ENCODE measurements at places on chromosomes 2 and 18. TPM values are rescaled to one million over a fixed set of nuclear protein-coding genes. Genes with fewer than 3 reads are reported as not detected.

MSH2 gene
- total RNA-seq, result 5.8 TPM

LRRTM1 gene
- total RNA-seq, result not detected

SCG2 gene
- total RNA-seq, result not detected

TNFAIP6 gene
- 1.1 TPM for total RNA-seq

NYAP2 gene
- not detected for total RNA-seq

TDRD15 gene
- total RNA-seq, result not detected

NEU2 gene
- not detected for total RNA-seq

CYP27A1 gene
- 138 TPM for total RNA-seq

TMEM200C gene
- total RNA-seq, result 0.13 TPM

SCN7A gene
- 2.8 TPM for total RNA-seq

PPP1R7 gene
- total RNA-seq, result 27.6 TPM

RNU2-63P gene
- total RNA-seq, result not detected

MYCN gene
- 2.8 TPM for total RNA-seq

ACVR1C gene
- total RNA-seq, result 5.0 TPM

DNA sequence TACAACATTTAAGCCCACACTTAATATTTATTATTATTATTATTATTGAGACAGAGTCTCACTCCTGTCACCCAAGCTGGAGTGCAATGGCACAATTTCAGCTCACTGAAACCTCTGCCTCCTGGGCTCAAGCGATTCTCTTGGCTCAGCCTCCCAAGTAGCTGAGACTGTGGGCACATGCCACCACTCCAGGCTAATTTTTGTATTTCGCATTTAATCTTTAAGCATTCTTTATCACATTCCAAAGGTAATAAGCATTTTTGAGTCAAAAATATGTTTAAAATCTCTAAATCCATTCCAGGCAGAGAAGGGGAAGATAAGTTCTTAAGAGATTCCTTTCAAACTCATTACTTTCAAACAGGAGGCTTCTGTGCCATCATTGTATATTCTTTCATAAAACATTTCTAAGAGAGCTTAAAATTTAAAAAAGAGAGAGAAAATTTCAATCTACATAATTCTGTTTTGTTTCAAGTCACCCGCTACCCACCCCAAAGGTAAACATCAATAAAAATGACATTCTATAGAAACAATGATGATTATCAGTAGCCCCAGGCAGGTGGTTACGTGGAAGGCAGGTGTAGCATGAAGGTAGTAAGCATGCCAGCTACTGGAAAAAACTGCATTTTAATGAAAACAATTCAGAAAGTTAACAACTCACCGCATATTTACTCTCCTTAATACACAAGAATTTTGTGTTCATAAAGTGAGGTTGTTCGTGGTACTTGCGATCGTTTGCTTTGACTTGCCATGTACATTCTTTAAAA, 84.4 kb upstream of the NARS1 start:
- H3K27me3 ChIP-seq, result no peaks in the 10 kb centered on the region
- no peak overlapping the region for H3K27ac ChIP-seq
- H3K4me3 ChIP-seq, result no peak overlapping the region
- DNase-seq, result no peak

GRCh38 chr2:55141572-55142413, 90.3 kb downstream of the CLHC1 start:
- no peak for DNase-seq
- no peaks in the 10 kb centered on the region for H3K27me3 ChIP-seq
- H3K4me3 ChIP-seq, result no peak overlapping the region
- H3K27ac ChIP-seq, result no peak overlapping the region
- H3K36me3 ChIP-seq, result no peaks in the 10 kb centered on the region

DNA sequence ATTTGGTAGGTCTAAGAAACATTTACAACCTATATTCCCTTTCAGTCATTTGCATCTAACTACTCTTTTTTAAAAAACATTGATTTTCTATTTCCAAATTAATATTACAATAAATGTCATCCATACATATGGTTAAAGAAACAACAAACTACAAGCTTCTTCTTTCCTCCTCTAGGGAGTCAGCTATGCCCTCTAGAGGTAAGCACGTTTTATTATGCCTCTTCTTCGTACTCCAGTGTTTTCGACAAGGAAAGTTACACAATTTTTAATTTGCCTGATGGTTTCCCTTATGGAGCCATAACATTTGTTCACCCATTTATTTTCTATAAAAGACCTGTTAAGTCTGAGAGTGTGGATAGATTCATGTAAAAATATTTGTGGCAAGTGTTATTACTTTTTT, 183.4 kb upstream of the CDH7 start:
- no peaks in the 10 kb centered on the region for H3K4me1 ChIP-seq
- H3K4me3 ChIP-seq, result no peak overlapping the region
- H3K36me3 ChIP-seq, result no peaks in the 10 kb centered on the region
- no peak overlapping the region for H3K27ac ChIP-seq
- no peak for DNase-seq

GRCh38 chr2:25194576-25195122, 26.3 kb upstream of the POMC start:
- no peak overlapping the region for H3K4me3 ChIP-seq
- no peak for DNase-seq
- no peaks in the 10 kb centered on the region for H3K4me1 ChIP-seq
- no peak overlapping the region for H3K27ac ChIP-seq

- DNase-seq, result no peak
- H3K36me3 ChIP-seq, result no peaks in the 10 kb centered on the region
- H3K4me3 ChIP-seq, result no peak overlapping the region
Observed at GRCh38 chr2:96397756-96398530, 62.4 kb downstream of the NCAPH start.

DNA sequence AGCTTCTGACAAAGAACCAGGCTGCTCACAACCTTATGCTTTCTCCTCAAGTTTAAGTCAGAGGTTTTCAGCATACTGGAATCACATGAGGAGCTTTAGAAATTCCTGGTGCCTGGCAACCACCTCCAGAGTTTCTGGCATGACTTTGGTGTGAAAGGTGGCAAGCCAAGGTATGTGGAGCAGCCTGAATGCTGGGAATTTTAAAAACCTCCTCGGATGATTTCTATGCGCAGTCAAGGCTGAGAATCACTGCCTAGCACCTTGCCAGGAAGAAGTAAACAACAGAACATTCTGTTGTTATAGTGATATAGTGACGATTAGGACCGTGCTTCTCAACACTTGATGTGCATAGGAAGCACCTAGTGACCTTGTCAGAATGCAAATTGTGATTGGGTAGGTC, 11.7 kb downstream of the CCBE1 start:
- H3K27ac ChIP-seq, result peak overlapping the region; percentile 42
- no peak for DNase-seq
- H3K27me3 ChIP-seq, result no peaks in the 10 kb centered on the region
- H3K4me3 ChIP-seq, result no peak overlapping the region

GRCh38 chr2:111184725-111185310, 64.1 kb downstream of the BCL2L11 start:
- no peaks in the 10 kb centered on the region for H3K27me3 ChIP-seq
- peak overlapping the region; percentile 67 for H3K27ac ChIP-seq
- no peaks in the 10 kb centered on the region for H3K36me3 ChIP-seq
- peaks cover 7% of the 10 kb centered on the region for H3K4me1 ChIP-seq
- no peak for DNase-seq
- no peak overlapping the region for H3K4me3 ChIP-seq

- no peaks in the 10 kb centered on the region for H3K4me1 ChIP-seq
- no peak overlapping the region for H3K27ac ChIP-seq
- no peak overlapping the region for H3K4me3 ChIP-seq
- no peaks in the 10 kb centered on the region for H3K27me3 ChIP-seq
Observed at GRCh38 chr2:217776631-217777030, 226.2 kb downstream of the TNS1 start.

DNA sequence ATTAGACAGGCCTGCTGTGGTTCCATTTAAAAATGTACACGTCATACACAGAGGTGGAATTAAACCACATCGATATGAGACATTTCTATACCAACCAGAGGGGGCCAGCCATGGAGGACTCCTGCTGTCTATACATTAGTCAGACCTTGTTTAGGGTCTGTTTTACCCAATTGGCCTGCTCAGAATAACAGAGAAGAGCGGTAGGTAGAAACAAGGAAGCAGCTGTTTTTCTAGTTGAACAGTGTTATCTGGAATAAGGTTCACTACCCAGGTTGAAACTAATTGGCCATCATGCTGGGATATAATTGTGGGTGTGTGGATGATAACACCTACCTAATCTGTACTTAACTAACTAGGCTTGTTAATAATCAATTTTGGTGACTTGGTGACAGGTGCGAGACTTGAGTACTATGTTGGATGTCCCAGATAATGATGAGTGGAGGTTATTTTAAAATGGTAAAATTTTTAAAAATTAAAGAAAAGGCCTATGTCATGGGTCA, 47.5 kb downstream of the RHBDD1 start:
- H3K36me3 ChIP-seq, result no peaks in the 10 kb centered on the region
- no peaks in the 10 kb centered on the region for H3K4me1 ChIP-seq
- DNase-seq, result no peak

DNA sequence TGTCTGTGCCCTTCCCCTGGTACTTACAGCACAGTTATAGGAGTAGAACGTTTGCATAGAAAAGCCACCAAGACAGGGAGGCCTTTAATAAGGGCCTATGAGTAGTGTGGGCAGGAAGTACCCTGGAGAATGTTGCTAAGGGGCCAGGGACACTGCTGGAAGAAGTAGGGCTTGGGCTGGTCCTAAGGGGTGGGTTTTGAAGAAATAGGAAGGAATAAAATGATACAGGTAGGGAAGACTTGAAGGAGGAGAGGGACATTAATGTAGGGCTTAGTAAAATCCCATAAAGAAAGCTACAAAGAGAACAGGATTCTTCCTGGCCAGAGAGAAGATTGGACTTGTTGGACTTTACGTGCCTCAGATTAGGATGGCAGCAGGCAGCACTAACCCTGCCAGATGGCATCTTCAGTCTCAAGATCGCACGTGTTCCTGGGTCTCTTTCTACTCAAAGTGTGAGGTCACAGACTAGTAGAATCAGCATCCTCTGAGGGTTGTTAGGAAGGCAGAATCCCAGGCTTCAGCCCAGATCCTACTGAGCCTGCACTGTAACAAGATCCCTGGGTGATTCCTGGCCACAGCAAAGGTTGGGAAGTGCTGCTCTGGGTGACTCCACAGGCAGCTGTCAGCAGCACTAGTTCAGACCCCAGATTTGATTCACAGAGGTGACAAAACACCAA, 39.2 kb downstream of the EPAS1 start:
- H3K27me3 ChIP-seq, result no peaks in the 10 kb centered on the region
- H3K36me3 ChIP-seq, result no peaks in the 10 kb centered on the region
- H3K4me1 ChIP-seq, result peaks cover 70% of the 10 kb centered on the region
- no peak for DNase-seq
- no peak overlapping the region for H3K4me3 ChIP-seq

GRCh38 chr2:189024901-189025618, 50.9 kb downstream of the COL3A1 start:
- H3K27me3 ChIP-seq, result no peaks in the 10 kb centered on the region
- no peaks in the 10 kb centered on the region for H3K4me1 ChIP-seq
- H3K27ac ChIP-seq, result no peak overlapping the region
- H3K4me3 ChIP-seq, result no peak overlapping the region
- H3K36me3 ChIP-seq, result no peaks in the 10 kb centered on the region
- no peak for DNase-seq

DNA sequence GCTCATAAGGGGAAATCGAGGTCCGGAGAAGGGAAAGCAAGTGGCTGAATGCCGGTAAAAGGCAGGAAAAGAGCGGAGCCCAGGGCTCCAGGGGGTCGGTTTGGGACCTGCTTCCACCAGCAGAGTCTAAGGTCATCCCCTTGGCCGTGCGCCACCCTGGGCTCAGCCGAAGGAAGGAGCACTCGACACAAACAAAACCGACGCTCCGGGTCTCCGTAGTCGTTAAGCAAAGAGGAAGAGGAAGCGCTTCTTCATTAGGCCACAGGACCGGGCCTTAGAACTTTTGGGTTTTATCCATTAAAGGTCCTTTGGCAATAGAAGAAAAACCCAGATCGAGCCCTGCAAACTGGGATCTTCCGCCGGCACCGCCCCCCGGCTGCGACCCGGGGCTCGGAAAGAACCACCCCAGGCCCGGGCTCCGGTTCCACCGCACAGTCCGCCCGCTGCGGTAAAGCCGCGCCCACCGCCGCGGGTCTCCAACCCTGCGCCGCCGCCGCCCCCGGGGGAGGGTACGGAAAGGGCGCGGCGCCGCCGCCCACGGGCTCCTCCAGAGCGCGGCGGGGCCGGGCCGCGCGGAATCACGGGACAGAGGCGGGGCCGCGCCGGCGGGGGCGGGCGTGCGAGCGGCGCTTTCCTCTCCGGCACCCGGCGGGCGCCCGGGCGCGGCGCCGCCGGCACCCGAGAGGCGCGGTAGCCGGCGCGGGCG, at the start of gene TTL:
TSS of gene TTL (plus strand) at position 629 of the 706 bp plus-strand sequence. CDS start 189 bp downstream, outside the sequence.
- peak; percentile 87 for DNase-seq
- H3K27me3 ChIP-seq, result no peaks in the 10 kb centered on the region
- peak within 1 kb of the TSS; percentile 86 for H3K27ac ChIP-seq
- peaks cover 6% of the 10 kb centered on the region for H3K4me1 ChIP-seq

- H3K4me1 ChIP-seq, result no peaks in the 10 kb centered on the region
- no peak for DNase-seq
- no peak overlapping the region for H3K27ac ChIP-seq
Observed at GRCh38 chr2:170369894-170370293, 191.9 kb downstream of the MYO3B start.

- no peak overlapping the region for H3K4me3 ChIP-seq
- no peak for DNase-seq
- H3K36me3 ChIP-seq, result no peaks in the 10 kb centered on the region
Observed at GRCh38 chr2:221924576-221924975, 352.5 kb upstream of the EPHA4 start.

Data from Peyer's patch (tissue), 4 donors.